ENCODE measurements at places on chromosomes 5 and 9.

- no peak for DNase-seq
Observed at GRCh38 chr5:14773588-14773987, 98.0 kb downstream of the ANKH start.

GRCh38 chr5:128014578-128014977 lies 69.0 kb upstream of the SLC12A2 start:
- no peak for DNase-seq

- DNase-seq = peak; percentile 70
Observed at GRCh38 chr5:97115932-97116331, 26.5 kb downstream of the LIX1 start.

DNA sequence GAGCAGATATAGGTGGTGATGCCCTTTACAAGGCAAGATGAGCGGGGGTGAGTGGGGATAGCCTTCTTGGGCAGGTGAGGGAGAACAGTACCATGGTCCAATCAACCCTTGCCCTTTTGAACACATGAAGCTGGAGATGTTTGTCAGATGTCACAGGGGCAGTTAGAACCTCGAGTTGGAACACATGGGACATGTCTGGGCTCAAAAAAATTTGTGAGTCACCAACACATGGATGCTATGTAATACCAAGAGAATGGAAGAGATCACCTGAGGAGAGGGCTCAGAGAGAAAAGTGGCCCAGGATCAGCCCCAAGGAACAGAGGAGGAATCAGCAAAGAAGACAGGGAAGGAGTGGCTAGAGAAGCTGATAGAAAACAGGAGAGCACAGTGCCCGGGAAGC lies 4.7 kb downstream of the PHYKPL start:
- DNase-seq = no peak

GRCh38 chr5:14830210-14831005 lies 41.2 kb downstream of the ANKH start:
- DNase-seq = peak; percentile 46

GRCh38 chr5:173282916-173283315 lies 45.3 kb downstream of the STC2 start:
- no peak for DNase-seq

GRCh38 chr9:117535434-117535833 lies 120.6 kb upstream of the ASTN2 start:
- no peak for DNase-seq

GRCh38 chr5:45862763-45863162 lies 166.6 kb upstream of the HCN1 start:
- DNase-seq = no peak

DNA sequence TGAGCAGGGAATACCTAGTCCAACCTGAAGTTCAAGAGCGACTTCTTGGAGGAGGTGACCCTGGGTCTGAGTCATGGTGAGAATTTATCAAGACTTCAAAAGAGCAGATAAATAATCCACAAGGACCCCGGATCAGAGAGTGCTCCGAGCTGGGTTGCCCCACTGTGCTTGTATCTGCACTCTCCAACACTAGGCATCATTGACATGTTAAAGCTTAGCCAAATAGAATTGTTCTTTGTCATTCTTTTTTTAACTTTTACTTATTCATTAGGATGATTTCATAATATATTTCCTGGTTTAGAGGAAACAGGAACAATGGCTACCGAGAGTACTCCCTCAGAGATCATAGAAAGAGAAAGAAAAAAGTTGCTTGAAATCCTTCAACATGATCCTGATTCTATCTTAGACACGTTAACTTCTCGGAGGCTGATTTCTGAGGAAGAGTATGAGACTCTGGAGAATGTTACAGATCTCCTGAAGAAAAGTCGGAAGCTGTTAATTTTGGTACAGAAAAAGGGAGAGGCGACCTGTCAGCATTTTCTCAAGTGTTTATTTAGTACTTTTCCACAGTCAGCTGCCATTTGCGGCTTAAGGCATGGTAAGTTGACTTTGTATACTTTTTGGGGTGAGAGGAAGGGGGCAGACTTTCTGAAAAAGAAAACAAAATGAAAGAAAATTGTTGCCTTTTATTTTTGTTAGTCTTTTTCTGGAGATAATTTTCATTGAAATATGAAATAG lies at the start of gene CARD6:
Gene CARD6 (plus strand): TSS at position 300 of the 738 bp plus-strand sequence. CDS start 16 bp downstream, at position 316.
- DNase-seq = no peak

DNA sequence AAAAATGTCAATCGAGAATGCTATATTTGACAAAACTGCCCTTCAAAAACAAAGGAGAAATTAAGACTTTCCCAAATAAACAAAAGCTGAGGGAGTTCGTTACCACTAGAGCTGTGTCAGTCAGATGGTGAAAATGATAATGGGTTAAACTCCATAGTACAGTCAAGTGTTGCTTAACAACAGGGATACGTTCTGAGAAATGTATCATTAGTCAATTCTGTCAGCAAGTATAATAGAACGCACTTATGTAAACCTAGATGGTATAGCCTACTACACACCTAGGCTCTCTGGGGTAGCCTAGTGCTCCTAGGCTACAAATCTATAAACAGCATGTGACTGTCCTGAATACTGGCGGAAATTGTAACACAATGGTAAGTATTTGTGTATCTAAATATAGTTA lies 138.7 kb downstream of the DRD1 start:
- no peak for DNase-seq

DNA sequence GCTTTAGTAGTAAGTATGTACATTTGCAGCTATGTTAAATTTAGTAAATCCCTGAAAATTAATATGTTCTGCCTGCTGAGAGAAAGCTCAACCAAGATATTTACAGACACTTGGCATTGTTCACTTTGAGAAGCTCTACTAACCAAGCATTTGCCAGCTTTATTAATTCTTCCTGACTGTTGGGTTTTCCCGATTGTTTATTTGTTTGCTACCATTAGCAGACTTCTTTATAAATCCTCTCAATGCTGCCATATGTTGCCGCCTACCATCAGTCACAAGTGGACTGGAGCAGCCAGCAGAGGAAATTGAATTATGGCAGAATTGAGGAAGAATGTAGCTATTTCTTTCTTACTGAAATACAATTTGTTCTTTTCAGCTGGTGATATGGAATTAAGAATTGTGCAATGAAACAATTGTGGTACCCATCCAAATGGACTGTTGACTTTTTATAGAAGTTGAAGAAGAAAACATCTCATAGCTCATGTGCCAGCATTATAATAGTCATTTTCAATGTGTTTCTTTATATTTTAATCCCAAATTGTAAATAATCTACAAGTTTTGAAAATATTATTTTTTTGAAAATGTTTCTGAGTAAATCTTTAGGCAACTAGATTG lies 588.7 kb upstream of the CDH6 start:
- DNase-seq = no peak

- no peak for DNase-seq
Observed at GRCh38 chr5:171617817-171618591, 167.6 kb upstream of the SMIM23 start.

- no peak for DNase-seq
Observed at GRCh38 chr5:41794471-41794870, 75.8 kb downstream of the OXCT1 start.
